ENCODE measurements at places on chromosomes 6 and 20. TPM values are rescaled to one million over a fixed set of nuclear protein-coding genes. Genes with fewer than 3 reads are reported as not detected.

Gene NTSR1
- polyA plus RNA-seq: 0.07 TPM

Gene HLA-DPA1
- polyA plus RNA-seq: 12.3 TPM

Gene BMP7
- polyA plus RNA-seq: 0.03 TPM

Gene TCF21
- polyA plus RNA-seq: 0.01 TPM

Gene C6orf141
- 0.29 TPM for polyA plus RNA-seq

Gene GRIK2
- polyA plus RNA-seq: 0.03 TPM

Gene OXT
- polyA plus RNA-seq: 0.73 TPM

Gene ERGIC3
- 67.9 TPM for polyA plus RNA-seq

Gene LPIN3
- 2.0 TPM for polyA plus RNA-seq

Gene PLN
- polyA plus RNA-seq: 214 TPM

Gene DEFB112
- polyA plus RNA-seq: not detected

Gene ANGPT4
- 0.14 TPM for polyA plus RNA-seq

Gene SGK2
- 0.16 TPM for polyA plus RNA-seq

Gene SLC22A3
- 121 TPM for polyA plus RNA-seq

Gene OPN5
- polyA plus RNA-seq: not detected

Gene PRSS35
- polyA plus RNA-seq: 0.07 TPM

Gene USP49
- 0.38 TPM for polyA plus RNA-seq

Gene LY6G6D
- not detected for polyA plus RNA-seq

Gene BEND3
- polyA plus RNA-seq: 1.0 TPM

Gene UBR2
- polyA plus RNA-seq: 11.0 TPM

Gene KHDC1L
- polyA plus RNA-seq: not detected

GRCh38 chr6:89385156-89385667 is 26.9 kb downstream of the RRAGD start:
- peak; percentile 81 for DNase-seq

DNA sequence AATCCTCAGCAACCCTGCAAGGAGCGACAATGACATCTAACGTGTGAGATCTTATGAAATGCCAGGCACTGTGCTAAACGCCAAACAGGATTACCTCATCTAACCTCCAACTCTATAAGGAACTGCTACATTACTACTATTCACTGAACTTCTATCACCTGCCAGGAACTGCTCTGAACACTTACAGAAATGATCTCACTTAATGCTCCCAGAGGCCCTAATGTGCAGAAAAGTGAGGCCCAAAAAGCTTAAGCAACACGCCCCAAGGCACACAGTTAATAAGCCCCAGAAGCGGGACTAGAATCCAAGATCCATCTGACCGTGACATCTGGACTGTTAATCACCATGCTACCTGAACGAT is 28.5 kb downstream of the TRAM2 start:
- no peak for DNase-seq

- DNase-seq: no peak
These were observed 1.3 kb upstream of the TAF4 start for GRCh38 chr20:62066983-62067433.

DNA sequence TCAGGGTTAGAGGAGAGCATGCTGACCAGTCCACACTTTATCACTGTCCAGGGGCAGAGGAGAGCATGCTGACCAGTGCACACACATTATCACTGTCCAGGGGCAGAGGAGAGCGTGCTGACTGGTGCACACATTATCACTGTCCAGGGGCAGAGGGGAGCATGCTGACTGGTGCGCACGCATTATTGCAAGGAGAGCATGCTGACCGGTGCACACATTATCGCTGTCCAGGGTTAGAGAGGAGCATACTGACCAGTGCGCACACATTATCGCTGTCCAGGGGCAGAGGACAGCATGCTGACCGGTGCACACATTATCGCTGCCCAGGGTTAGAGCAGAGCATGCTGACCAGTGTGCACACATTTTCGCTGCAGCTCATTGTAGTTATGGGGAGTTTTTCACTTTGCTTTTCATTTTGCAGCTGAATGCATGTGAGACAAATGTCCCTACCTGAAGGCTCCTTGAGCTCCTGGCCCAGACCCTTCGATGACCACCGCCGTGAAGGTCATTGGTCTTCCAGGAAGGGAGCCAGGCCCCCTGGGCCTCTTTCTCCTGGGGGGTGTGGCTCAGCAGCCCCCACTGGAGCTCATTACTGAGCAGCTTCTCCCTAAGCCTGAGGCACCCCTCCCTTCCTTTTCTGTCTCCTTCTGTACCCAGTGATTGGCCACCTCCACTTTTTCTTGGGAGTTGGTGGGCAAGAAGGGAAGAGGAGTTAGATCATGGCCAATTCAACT is 178.8 kb upstream of the AFDN start:
- DNase-seq: no peak

- DNase-seq: no peak
These were observed 184.8 kb downstream of the ZNF217 start for GRCh38 chr20:53408691-53409446.

DNA sequence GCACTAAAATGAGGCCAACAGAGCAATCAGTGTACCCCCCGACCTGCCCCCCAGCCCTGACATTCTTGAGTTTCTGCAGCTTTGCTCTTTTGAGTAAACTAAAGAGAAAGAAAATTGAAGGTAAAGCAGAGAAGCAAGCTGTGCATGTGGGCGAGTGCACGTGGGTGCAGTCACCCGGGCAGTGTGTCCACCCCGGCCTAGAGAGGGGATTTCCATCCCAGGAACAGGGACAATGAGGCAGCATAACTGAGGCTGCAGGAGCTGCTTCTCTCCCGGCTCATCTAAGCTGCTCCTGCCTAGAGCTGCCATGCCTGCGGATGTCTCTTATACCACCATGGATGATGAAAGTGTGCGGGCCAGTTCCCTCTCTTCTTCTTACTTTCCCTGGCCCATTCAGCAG is 16.8 kb downstream of the CASS4 start:
- no peak for DNase-seq

DNA sequence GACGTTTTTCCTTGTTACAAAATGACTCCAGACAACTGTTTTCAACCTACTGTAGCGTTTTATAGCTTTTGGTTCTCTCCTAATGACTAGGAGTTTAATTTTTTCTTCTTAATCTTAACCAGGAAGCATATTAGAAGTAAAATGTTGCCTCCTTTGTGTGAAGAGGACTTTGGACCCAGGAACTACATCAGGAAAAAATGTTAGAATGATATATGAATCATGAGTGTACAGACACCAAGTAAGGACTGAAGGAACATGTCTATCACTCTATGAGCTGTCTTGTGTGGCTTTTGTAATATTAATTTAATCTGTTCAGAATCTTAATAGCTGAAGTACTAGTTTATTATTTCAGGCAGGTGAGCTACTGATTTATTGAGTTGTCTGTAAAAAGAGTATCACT is 71.0 kb upstream of the MARCKS start:
- no peak for DNase-seq

- DNase-seq: no peak
These were observed 24.7 kb downstream of the RALGAPB start for GRCh38 chr20:38497246-38497935.

GRCh38 chr6:21270636-21271201 is 322.8 kb upstream of the SOX4 start:
- no peak for DNase-seq

- DNase-seq: no peak
These were observed 50.8 kb upstream of the SLC22A1 start for GRCh38 chr6:160070831-160071230.

- no peak for DNase-seq
These were observed 23.6 kb downstream of the HM13 start for GRCh38 chr20:31537890-31538289.

DNA sequence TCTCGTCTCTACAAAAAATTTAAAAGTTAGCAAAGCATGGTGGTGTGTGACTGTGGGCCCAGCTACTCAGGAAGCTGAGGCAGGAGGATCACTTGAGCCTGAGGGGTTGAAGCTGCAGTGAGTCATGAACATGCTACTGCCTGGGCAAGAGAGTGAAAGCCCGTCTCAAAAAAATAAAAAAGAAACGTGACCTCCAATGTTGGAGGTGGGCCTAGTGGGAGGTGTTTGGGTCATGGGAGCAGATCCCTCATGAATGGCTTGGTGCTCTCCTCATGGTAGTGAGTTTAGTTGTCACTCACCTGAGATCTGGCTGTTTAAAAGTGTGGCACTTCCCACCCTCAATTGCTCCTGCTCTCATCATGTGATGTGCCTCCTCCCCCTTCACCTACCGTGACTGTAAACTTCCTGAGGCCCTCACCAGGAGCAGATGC is 24.3 kb downstream of the RBL1 start:
- no peak for DNase-seq

- DNase-seq: no peak
These were observed 25.4 kb downstream of the SLC17A9 start for GRCh38 chr20:62977613-62978560.

- no peak for DNase-seq
These were observed 104.3 kb downstream of the TRERF1 start for GRCh38 chr6:42347456-42347855.

- no peak for DNase-seq
These were observed 1.3 kb upstream of the NKAIN2 start for GRCh38 chr6:123802351-123802696.

GRCh38 chr6:70210462-70210861 is 92.4 kb downstream of the COL9A1 start:
- no peak for DNase-seq

- no peak for DNase-seq
These were observed 269.0 kb downstream of the UST start for GRCh38 chr6:149015535-149016525.

DNA sequence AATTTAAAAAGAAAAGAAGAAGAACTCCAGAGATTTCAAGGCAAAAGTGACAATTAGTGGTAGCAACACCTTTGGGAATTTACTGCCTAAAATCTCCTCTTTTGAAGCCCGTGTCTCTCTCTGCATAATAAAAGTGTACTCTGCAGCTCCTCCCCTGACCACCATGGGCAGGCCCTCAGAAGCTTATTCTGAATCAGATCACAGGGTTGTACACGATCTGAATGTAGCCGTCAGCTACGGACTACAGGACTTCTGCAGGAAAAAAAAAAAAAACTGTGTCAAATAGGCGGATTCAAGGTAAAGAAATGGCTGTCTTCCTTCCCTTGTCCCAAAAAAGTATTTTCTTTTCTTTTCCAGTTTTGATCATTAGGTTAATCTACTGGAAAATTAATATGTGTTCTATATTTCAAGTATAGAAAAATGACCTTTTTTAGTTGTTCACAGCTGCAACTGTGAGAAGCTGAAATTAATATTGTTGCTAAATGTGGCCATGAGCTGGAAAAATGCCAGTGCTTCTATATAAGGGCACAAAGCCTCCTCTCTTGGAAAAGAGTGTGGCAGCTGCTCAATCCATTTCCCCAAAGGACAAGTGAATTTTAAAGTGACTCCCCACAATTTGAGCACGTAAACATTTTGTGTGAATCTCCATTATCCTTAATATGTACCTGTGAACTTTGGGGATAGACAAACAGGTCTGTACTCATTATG is 397.4 kb downstream of the C6orf118 start:
- DNase-seq: no peak

DNA sequence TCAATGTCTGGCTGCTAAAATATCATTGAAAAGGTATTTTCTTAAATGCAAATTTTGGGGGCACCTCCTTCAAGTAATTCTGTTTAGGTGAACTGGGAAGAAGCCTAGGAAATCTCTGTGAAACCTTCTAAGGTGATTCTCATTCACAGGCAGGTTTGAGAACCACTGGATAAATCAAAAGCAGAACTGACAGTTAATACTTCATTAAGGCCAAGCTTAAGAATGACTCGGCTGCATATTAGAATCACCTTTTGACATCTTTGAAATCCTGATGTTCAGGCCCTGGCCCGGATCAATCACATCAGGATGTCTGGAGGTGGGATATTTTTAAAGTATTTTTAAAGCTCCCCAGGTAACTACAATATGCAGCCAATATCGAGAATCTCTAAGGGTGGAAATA is 50.6 kb downstream of the FKBP1C start:
- no peak for DNase-seq

DNA sequence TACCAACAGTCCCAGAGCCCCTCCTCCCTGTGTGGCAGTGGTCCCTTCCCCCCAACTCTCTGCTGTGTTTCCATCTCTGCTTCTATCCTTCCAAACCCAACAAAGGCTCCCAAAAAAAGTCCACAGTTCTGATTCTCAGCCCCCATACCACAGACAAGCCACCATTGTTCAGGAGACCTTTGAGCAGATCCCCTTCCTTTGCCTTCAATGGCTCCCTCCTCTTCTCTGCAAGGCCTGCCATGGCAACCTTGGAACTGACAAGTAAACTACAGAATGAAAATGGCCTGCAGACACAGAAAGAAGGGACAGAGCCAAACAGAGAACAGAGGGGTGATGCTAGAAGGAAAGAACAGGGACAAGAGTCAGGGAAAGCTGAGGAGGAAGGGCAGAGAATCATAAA is 23.2 kb downstream of the OR2H2 start:
- no peak for DNase-seq

DNA sequence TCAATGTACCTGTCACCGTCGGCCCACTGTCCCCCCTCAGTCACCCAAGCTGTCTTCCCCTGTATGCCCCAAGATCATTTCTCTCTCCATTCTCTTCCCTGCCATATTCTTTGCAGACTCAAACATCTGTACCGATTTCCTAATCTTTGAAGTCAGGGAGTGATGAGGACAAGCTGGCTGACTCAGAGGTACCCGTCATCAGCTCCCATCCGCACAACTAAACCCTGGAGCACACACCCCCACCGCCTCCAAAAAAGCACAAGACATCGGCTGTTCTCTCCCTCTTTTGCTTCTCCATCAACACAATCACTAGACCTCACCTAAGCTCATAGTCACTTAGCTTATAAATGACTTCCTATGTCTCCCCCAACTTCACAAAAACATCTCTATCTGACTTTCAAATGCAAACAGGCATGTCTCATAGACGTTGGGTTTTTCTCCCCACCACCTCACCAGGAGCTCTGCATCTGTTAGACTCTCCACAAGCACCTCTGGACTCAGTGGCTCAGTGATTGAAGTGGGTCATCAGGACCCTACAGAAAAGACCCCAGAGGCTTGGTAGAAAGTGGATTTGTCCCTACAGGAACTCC is 11.5 kb upstream of the NFATC2 start:
- DNase-seq: no peak

GRCh38 chr6:51049288-51049982 is 230.8 kb downstream of the TFAP2B start:
- no peak for DNase-seq
